ENCODE measurements at places on chromosomes 11 and 22.

DNA sequence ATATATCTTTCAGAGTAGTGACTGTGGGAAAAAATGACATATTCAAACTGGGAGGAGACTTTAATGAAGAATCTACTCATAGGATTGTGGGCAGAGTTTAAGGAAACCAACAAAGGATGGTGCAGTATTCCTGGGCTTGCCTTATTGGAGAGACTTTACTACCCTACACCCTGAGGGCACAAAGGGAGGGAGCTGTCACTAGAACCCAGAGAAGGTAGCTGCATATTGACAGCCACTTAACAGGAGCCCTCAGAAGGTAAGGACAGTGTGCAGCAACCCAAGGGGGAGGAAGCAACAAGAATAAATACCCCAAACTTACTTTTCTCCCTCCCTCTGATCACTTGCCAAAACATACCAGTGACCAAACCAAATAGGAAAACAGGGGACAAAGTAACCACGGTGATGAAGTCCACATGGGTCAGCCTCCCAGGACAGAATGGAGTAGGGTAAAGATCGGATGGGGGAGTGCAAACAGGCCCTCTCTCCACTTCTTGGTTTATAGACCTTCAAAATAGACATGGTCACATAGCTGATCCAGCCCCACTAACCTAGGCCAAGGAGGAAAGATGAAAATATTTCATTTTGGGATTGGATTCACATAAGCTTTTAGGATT lies 121.8 kb upstream of the SESN3 start:
- DNase-seq: no peak

GRCh38 chr11:16239141-16240105 lies 116.9 kb downstream of the SOX6 start:
- peak; percentile 36 for DNase-seq

DNA sequence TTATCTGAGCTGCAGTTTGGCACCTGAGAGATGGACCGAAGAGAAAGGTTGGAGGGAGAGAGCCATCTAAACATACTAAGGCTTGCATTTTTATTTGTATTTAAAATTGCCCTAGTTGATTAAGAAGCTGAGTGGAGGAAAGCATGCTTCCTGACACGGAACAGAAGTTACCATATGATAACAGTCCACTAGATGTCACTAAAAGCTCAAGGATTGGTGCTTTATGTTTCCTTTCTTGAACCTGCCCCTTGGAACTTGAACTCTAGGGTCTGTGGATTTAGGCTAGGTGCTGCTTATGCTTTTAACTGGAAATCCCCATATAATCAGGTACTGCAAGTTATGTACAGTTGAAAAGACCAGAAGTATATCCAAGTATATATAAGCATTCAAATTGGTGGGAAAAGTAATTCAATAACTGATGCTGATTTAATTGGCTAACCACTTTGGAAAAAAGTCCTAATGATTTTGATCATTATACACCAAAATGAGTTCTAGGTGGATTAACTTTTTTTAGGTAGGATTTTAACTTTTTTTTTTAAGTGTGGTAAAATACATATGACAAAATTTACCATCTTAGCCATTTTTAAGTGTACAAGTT lies 9.5 kb downstream of the RBMXL2 start:
- DNase-seq: no peak

- peak; percentile 24 for DNase-seq
These were observed 33.0 kb downstream of the SERGEF start for GRCh38 chr11:17979770-17980371.

GRCh38 chr11:130555251-130555841 lies 106.9 kb downstream of the ADAMTS15 start:
- peak; percentile 55 for DNase-seq

GRCh38 chr11:128585498-128586238 lies 1.7 kb downstream of the ETS1 start:
- no peak for DNase-seq

DNA sequence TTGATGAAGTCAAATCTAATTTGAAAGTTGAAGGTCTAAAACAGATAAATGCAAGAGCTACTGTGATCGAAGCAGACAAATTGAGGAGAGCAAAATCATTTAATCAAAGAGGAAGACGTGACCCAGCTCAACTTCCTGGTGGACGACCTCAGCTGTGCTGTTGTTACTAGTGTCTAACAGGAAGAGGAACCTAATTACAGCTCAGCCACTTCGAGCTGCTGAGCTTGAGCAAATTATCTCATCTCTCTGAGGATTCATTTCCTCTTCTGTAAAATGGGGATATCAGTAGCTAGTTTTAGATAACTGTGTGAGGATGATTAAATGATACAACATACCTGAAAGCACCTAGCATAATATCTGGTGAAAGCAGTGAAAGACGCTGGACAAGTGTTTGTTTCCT lies 48.6 kb upstream of the OLFML1 start:
- DNase-seq: no peak

DNA sequence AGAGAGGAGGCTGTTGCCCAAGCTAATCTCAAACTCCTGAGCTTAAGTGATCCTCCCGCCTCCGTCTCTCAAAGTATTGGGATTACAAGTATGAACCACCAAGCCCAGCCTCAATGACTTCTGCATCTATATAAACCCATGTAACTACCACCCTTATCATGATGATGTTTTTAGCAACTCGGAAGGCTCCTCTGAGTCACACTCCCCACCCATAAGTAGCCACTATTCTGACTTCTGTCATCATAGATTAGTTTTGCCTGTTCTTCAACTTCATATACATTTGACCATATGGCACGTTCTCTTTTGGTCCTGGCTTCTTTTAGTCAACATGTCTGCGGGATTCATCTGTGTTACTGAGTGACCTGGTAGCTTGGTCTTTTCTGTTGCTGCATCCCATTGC lies 6.4 kb upstream of the FOSL1 start:
- DNase-seq: no peak
